Mesenteric fat pad (tissue), 1 donor: ENCODE measurements at places on chromosomes 13 and 19.

DNA sequence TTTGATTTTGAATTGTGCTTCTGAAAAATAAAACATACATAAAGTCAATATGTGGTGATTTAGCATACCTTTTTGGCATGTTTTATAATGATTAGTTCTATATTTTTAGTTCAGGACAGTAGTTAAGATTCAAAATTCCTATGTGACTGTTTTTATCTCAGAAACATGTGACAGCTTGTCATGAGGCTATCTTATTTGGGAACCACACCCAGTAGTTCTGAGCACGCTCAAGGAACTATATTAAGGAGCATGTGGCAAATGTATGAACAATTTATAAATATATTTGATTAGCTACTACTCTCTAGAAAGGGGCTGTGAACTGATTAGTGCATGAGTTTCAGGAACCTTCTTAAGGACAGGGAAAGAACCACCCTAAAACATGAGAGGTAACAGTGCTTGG lies 38.8 kb downstream of the FGF9 start:
- no peak for DNase-seq

GRCh38 chr19:44777715-44778347 lies at the start of gene CBLC:
Gene CBLC (plus strand): TSS chr19:44777890. CDS start chr19:44777932, 42 bp downstream.
- no peak for DNase-seq

GRCh38 chr13:93562676-93563075 lies 336.1 kb downstream of the GPC6 start:
- no peak for DNase-seq

DNA sequence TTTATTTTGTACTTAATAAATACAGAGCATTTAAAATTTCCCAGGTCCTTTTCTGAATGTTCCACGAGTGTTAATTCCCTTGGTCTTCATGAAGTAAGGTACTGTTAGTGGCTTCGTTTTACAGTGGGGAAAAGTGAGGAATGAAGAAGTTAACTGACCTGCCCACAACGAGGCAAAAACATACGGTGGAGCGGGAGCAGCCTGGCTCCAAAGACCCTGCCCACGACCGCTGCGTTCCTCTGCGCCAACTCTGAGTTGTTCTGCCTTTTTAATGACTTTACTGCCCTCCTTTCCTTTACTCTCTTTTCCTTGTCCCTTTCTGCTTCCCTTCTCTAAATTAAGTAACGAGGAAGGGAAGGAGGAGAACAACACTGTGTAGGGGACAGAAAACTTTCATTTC lies 392.9 kb downstream of the PCDH9 start:
- no peak for DNase-seq

DNA sequence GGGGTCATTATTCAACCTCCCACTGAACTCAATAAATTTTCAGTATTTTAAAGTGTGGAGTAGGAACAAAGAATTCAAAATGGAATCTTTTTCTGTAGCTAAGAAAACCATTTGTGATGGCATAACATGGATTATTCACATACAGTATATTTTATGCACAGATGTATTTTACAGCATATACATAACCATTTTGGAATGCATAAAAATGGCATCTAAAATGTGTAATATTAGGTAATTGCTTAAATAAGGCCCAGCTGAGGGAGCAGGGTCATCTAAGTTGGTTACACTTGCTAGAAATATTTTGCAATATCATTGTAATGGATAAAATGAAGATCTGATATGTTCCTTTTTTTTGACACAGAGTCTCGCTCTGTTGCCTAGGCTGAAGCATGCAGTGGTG lies 146.9 kb downstream of the LMO7 start:
- DNase-seq: no peak

GRCh38 chr13:45191874-45192273 lies 9.0 kb downstream of the KCTD4 start:
- DNase-seq: no peak

GRCh38 chr19:1311543-1312091 lies 25.9 kb downstream of the EFNA2 start:
- no peak for DNase-seq

DNA sequence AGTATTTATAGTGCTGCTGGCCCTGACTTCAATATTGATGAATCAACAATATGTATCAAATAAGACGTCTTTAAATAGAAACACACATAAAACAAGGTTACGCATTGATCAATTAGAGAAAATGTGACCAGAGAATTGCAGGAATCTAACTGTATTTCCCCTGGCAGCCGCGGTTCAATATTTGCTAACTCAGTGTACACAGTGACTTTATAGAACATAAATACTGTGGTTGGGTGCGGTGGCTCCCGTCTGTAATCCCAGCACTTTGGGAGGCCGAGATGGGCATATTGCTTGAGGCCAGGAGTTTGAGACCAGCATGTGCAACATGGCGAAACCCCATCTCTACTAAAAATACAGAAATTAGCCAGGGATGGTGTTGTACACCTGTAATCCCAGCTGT lies 22.8 kb upstream of the UPF3A start:
- no peak for DNase-seq

- no peak for DNase-seq
Measured at GRCh38 chr13:77611068-77611467, 75.6 kb downstream of the SCEL start.

- no peak for DNase-seq
Measured at GRCh38 chr19:19514215-19514657, 1.1 kb downstream of the TSSK6 start.

DNA sequence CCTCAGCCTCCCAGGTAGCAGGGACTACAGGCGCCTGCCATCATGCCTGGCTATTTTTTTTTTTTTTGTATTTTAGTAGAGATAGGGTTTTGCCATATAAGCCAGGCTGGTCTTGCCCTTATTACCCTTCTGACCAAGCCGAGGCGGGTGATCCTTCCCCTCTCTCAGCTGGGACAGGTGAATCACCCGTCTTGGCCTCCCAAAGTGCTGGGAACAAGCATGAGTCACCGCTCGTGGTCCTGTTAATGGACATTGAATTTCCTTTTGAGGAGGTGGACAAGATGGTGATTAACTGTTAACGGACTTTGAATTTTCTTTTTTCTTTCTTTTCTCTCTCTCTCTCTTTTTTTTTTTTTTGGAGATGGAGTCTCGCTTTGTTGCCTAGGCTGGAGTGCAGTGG lies 10.6 kb downstream of the CD70 start:
- no peak for DNase-seq

DNA sequence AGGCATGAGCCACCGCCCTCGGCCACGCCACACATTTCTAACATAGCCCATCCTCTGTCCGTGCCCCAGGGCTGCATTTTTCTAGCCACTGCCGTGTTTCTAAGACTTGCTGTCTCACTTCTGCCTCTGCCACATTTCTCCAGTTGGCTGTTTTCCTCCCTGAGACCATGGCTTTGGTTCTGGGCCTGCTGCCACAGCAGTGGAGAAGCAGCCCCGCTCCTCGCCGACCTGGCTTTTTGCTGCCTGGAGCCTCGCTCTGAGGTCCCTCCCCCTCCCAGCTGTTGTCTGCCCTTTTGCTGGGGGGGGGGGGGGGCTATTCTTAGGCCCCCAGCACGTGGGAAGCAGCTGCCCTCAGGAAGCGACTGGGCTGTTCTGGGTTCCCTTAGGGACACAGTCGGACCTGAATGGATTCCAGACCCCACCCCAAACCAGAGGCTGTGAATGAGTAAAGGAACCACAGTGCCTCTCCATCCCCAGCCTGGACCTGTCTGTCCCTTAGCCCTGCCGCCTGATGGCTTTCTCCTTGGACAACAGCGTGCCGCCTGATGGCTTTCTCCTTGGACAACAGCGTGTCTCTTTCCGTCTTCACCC lies 3.3 kb downstream of the GYS1 start:
- no peak for DNase-seq

GRCh38 chr19:33809960-33810359 lies 13.3 kb downstream of the KCTD15 start:
- DNase-seq: no peak

DNA sequence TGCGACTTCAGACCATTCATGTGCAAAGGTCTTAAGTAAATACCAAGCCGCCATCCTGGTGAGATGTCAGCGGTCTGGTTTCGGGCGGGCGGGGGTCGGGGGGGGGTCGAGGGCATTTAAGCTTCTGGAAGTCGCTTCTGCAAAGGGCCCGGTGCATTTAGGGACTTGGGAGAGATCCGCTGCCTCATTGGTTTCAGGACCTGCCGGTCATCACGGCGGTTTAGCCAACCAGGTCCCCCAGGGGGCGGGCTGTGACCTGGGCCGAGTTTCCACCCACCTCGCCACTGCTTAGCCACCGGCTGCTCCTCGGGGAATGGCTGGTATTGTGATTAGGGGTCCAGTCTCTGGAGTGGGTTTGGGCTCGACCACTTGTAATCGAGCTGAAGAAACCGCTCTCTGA lies 7.8 kb downstream of the ANKLE1 start:
- no peak for DNase-seq

GRCh38 chr13:109592770-109593169 lies 193.6 kb downstream of the IRS2 start:
- no peak for DNase-seq

DNA sequence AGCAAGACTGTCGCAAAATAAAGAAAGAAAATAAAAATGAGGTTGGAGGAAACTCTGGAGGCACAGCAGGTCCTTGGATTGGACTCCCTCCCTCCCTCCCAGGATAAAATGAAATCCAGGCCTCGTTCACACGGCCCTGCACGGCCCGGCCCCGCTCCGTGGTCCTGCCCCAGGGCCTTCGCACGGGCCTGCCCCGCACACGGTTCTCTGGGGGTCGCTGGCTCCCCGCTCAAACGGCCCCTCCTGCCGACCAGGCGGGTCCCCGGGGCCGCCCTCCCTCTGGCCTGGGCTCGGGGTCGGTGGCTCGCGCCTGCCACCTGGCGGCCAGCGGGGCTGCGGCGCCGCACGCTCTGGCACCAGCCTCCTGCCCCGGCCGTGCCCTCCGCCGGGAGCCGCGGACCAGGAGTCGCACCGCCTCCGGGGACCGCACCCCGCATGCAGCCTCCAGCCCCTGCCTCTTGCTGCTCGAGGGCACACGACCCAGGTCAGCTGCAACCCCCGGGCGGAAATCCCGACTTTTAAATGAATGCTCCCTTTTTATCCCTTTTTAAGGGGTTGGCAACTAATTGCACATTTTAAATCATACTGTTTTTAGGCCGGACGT lies 1.5 kb upstream of the WDR18 start:
- DNase-seq: no peak

GRCh38 chr13:65091031-65091430 lies 2139.1 kb downstream of the PCDH9 start:
- DNase-seq: no peak

DNA sequence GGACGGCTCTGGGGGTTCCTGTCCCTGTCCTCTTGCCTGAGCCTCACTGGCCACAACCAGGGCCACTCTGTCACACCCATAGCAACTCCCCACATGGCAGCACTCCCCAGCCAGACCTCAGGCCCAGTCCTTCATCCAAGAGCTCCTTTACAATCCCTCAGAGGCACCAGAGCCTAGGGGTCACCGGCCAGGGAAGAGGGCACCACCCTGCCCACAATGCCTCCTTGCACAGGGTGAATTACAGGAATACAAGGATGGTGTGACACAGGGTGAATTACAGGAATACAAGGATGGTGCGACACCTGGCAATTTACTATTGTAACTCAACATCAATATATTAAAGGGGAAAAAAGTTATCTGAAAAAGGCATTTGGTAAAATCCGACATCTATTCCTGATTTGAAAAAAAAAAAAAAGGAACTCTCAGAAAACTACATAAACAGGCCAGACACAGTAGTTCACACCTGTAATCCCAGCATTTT lies 16.5 kb downstream of the MIER2 start:
- no peak for DNase-seq

- no peak for DNase-seq
Measured at GRCh38 chr19:14002571-14003250, 3.4 kb downstream of the RFX1 start.

GRCh38 chr19:16951529-16951928 lies 62.7 kb downstream of the F2RL3 start:
- peak; percentile 33 for DNase-seq

GRCh38 chr13:109627649-109628048 lies 158.7 kb downstream of the IRS2 start:
- no peak for DNase-seq

DNA sequence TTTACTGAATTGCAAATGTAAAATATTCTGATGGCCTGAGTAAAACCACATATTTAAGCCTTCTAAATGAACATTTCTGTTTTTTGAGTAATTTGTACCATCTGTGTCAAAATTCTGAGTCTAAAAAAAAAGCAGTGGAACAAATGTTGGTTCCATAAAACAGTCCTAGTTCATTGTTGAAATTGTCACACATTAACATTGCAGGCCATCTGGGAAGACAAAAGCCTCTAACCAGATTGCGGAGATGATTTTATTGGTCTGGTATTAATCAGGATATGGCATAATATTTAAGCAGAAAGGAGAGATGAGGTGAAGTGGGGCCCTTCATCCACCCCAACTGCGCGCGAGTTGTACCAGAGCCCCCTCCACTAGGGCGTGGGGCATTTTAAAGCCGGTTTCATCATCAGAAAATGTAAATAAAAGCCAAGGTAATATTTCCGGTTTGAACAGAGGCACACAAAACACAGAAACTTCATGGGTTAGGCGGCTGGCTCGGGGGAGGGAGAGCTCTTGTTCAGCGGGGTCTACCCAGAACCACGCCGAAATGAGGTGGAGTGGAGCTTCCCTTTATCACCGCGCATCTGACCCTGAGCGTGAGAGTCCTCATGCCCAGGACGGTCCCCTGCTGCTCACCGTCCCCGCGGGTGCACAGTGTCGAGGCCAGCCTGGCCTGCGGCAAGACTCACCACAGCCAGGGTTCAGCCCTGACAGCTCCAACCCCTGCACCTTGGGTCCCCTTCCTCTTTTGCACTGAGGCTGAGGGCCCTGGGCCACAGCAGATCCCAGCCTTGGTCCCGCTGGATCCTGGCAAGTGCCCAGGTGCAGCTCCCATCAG lies 169.2 kb downstream of the URI1 start:
- DNase-seq: no peak

GRCh38 chr19:32068793-32069192 lies 276.6 kb upstream of the ZNF507 start:
- no peak for DNase-seq

- no peak for DNase-seq
Measured at GRCh38 chr13:79722885-79723445, 242.0 kb downstream of the NDFIP2 start.

DNA sequence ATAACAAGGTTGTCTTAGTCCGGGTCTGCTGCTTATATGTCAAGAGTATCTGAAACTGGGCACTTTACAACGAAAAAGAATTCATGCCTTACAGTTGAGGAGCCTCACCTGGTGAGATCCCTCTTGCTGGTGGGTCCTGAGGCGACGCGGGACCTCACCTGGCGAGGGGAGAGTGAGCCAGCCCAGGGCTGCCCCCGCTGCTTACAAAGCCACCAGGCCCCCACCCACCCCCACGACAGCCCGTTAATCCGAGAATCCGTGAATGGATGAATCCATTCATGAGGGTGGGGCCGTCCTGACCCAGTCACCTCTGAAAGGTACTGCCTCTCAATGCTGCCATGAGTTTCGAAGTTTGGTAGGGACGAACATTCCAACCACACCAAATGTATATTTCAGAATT lies 54.0 kb upstream of the F7 start:
- no peak for DNase-seq
